ENCODE measurements at places on chromosomes 2 and 18. TPM values are rescaled to one million over a fixed set of nuclear protein-coding genes. Genes with fewer than 3 reads are reported as not detected.

DNA sequence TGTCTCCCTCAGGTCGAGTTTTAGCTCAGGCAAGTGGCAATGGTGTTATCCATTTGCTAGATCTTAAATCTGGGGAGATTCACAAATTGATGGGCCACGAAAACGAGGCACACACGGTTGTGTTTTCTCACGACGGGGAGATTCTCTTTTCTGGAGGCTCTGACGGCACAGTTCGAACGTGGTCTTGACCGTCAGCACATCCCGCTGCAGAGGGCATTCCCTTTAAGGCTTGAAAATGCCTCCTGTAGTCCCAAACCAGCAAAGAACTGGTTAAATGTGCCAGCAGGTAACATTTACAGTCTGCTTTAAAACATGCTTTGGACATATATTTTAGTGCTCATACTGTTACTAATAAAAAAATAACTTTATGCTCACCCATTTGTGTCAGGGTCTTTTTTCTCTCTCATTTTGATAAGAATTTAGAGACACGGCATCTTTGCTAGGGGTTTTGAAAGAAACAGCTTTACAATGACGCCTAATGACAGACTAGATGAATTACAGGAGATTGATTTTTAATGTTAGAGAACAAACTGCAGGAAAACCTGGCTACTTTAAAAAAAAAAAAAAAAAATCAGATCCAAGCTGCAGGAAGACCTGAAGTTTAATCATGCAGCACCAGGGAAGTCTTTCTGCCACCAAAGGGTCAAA lies 602 bp upstream of the VWC2L start:
- no peak overlapping the region for H3K27ac ChIP-seq
- H3K36me3 ChIP-seq = no peaks in the 10 kb centered on the region
- no peak overlapping the region for H3K4me3 ChIP-seq
- no peaks in the 10 kb centered on the region for H3K27me3 ChIP-seq
- no peaks in the 10 kb centered on the region for H3K4me1 ChIP-seq

GRCh38 chr2:175805442-175806124 lies 196.5 kb downstream of the LNPK start:
- H3K4me1 ChIP-seq = no peaks in the 10 kb centered on the region
- H3K27me3 ChIP-seq = peaks cover 17% of the 10 kb centered on the region
- H3K27ac ChIP-seq = no peak overlapping the region

GRCh38 chr2:46298522-46299353 lies 1.5 kb downstream of the EPAS1 start:
- DNase-seq = peak; percentile 25
- H3K36me3 ChIP-seq = no peaks in the 10 kb centered on the region
- peaks cover 70% of the 10 kb centered on the region for H3K27me3 ChIP-seq
- H3K4me1 ChIP-seq = peaks cover 41% of the 10 kb centered on the region
- peak overlapping the region; percentile 95 for H3K4me3 ChIP-seq

DNA sequence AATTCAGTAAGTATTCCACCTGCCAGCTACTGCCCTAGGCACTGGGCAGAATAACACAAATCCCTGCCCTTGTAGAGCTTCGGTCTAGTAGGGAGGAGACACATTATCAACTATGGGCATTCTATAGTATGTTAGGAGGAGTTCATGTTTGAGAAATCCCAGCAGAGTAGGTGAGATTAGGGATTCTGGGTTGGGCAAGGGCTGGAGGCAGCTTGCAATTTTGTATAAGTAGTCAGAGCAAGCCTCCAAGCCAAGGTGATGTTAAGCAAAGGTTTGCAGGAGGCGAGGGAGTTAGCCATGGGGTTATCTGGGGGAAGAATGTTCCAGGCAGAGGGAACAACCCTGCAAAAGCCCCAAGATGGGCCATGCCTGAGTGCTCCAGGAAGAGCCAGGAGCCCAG lies 187.9 kb upstream of the HS6ST1 start:
- no peaks in the 10 kb centered on the region for H3K36me3 ChIP-seq
- DNase-seq = no peak
- peaks cover 31% of the 10 kb centered on the region for H3K4me1 ChIP-seq
- H3K27me3 ChIP-seq = no peaks in the 10 kb centered on the region
- H3K4me3 ChIP-seq = no peak overlapping the region
- peak overlapping the region; percentile 44 for H3K27ac ChIP-seq

DNA sequence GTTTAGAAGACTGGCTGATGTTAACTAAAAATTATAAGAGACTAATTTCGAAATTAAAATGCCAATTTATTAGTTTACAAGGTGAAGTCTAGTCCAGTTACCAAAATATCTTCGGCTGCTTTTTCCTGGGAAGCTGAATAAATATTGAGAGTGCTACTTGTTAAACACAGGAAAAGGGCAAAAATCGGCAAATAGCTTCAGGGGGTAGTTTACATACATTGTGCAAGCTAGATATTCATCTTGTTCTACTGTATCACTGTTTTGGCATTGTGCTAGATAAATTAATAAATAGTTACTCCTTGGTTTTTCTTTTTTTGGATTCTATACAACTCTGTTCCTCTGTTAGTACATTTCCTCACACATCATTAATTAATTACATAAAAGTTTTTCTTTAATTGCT lies 29.3 kb downstream of the NHEJ1 start:
- no peak overlapping the region for H3K27ac ChIP-seq
- no peaks in the 10 kb centered on the region for H3K27me3 ChIP-seq
- peaks cover 15% of the 10 kb centered on the region for H3K4me1 ChIP-seq
- no peak for DNase-seq
- H3K36me3 ChIP-seq = no peaks in the 10 kb centered on the region
- H3K4me3 ChIP-seq = no peak overlapping the region

- no peak overlapping the region for H3K4me3 ChIP-seq
- no peaks in the 10 kb centered on the region for H3K4me1 ChIP-seq
- no peaks in the 10 kb centered on the region for H3K27me3 ChIP-seq
- no peaks in the 10 kb centered on the region for H3K36me3 ChIP-seq
- no peak for DNase-seq
These were observed 83.9 kb downstream of the RPRM start for GRCh38 chr2:153394686-153395085.

DNA sequence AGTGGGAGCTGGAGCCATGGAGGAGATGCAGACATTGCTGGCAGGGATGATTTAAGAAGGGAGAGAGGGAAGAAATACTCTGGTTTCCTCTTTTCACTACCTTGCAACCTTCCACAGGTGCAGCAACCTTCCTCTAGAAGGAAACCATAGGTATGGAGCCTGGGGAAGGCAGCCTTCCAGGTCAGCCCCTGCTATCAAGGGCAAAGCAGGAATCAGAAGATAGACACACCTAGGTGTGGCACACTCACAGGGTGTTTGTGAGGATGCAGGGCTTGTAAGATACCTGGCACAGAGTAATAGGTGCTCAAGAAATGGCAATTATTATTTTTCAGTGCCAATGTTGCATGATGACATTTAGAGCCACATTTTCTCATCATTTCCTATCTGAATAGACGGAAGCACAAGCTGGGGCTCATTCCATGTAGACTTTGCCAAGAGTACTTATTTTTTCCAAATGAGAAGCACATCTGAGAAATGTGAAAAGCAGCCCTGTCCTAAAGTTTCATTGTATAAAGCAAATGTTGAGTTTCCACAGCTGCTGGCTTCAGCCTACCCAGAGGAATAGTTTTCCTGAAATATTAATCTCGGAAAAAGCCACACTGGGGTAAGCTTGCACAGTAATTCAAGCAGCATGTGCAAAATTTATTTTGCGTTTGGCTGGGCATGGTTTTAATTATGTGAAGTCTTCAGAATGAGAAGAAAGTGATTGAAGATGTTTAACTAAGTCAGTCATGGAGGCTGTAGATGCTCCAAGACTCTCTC lies 20.6 kb downstream of the EVA1A start:
- peaks cover 14% of the 10 kb centered on the region for H3K27me3 ChIP-seq
- H3K4me1 ChIP-seq = no peaks in the 10 kb centered on the region
- H3K36me3 ChIP-seq = no peaks in the 10 kb centered on the region
- no peak overlapping the region for H3K27ac ChIP-seq
- DNase-seq = no peak

Gene ARHGAP25
- 84.7 TPM for polyA plus RNA-seq

DNA sequence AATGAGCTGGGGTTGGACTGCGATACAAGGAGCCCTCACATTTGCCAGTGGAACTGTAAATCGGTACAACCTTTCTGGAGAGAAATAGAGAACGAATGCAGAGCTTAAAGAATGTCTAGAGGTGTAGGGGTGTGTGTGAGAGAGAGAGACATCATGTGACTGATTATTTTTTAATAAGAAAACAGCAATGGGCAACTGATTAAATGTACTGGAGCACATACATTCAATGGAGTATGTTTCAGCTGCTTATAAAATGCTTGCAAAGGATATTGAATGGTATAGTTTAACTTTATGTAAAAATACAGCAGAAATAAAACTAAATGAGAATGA lies 391 bp upstream of the TMEM17 start:
- H3K4me3 ChIP-seq = peak overlapping the region; percentile 80
- peaks cover 7% of the 10 kb centered on the region for H3K4me1 ChIP-seq
- no peak for DNase-seq

DNA sequence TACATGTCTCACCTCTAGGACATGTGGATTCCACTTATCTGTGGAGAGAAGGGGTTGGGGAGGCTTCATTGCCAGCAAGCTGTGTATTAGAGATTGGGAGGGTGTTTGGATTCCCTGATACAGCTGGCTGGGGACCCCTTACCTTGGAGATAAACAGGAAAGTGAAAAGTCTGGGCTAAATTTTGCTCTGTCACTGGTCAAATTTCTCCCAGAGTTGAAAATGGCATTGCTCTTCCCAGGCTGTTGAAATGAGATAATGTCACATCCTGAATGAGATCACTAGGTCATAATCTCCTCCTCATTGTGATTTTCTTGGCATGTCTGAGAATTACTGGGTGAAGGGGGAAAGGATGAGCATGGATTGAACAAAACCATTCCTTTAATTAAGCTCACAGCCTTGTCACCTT lies 265.0 kb upstream of the PARD3B start:
- no peaks in the 10 kb centered on the region for H3K36me3 ChIP-seq
- H3K27me3 ChIP-seq = no peaks in the 10 kb centered on the region
- no peak for DNase-seq
- no peak overlapping the region for H3K27ac ChIP-seq
- no peak overlapping the region for H3K4me3 ChIP-seq

Gene FLACC1
- polyA plus RNA-seq = 2.2 TPM

GRCh38 chr2:160035125-160035524 lies 27.3 kb downstream of the PLA2R1 start:
- DNase-seq = no peak
- H3K27ac ChIP-seq = no peak overlapping the region
- no peaks in the 10 kb centered on the region for H3K36me3 ChIP-seq
- no peaks in the 10 kb centered on the region for H3K4me1 ChIP-seq
- H3K4me3 ChIP-seq = no peak overlapping the region

Gene WDSUB1
- 26.7 TPM for polyA plus RNA-seq
